Mucosa of gallbladder (tissue), 1 donor: ENCODE measurements at places on chromosomes 4 and X. TPM values are rescaled to one million over a fixed set of nuclear protein-coding genes. Genes with fewer than 3 reads are reported as not detected.

The ASMT gene
- total RNA-seq: not detected

The RAB33A gene
- total RNA-seq: 1.2 TPM

The PARM1 gene
- total RNA-seq: 92.3 TPM

The RASSF6 gene
- total RNA-seq: 20.1 TPM

The PCDH11X gene
- 0.06 TPM for total RNA-seq

The SOX3 gene
- total RNA-seq: not detected

The WNK3 gene
- total RNA-seq: 6.2 TPM

The C4orf50 gene
- total RNA-seq: 0.06 TPM

DNA sequence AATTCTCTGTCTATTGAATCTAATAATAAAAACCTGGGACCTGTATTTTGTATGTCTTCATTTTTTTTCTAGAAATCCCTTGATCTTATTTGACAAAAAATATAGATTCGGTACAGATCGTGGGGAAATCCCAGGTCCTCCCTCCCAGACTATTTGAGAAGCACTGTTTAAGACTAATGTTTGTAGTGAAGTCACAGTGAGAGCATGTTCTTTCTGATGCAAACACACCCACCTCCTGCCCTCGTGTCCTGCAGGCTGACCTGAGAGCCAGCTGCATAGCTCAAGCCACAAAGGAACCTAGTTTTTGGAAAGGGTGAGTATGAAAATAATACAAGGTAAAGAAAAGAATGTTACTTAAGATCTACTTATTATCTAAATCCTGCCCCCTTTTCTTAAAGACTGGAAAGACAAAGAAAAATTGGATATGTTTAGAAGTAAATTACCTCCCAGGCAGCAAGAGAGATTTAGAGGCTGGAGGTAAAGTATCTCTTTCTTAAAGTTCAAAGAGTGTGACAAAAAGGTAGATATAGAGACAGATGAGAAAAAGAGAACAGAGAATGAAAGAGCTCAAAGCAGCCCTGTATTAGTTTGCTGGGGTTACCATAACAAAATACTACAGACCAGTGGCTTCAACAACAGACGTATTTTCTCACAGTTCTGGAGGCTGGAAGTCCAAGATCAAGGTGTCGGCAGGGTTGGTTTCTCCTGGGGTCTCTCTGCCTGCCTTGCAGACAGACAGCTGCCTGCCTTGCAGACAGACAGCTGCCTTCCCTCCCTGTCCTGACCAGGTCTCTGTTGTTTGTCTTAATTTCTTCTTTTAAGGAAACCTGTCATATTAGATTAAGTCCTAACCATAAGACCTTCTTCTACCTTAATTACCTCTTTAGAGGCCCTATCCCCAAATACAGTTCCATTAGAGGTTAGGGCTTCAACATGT is 20.4 kb upstream of the DCTD start:
- no peak for DNase-seq

GRCh38 chrX:21440911-21441310 is 66.7 kb downstream of the CNKSR2 start:
- no peak for DNase-seq

DNA sequence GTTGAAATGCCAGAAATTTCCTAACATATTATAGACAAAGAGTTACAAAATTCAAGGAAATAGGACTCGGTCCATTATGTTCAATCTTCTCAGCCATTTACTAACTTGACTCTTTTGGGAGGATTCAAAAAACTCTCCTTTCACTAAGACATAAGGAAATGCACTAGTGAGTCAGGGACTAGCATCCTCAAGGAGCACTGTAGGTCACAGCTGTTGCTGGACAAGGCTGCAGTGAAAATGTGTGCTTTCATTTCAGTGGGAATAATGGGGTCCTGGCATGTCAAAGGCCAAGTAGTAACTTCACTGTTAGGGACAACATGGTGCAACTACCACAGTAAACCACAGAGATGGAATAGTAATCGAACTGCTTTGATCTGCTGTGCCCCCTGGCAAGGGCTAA is 56.9 kb upstream of the ABCG2 start:
- DNase-seq: no peak

DNA sequence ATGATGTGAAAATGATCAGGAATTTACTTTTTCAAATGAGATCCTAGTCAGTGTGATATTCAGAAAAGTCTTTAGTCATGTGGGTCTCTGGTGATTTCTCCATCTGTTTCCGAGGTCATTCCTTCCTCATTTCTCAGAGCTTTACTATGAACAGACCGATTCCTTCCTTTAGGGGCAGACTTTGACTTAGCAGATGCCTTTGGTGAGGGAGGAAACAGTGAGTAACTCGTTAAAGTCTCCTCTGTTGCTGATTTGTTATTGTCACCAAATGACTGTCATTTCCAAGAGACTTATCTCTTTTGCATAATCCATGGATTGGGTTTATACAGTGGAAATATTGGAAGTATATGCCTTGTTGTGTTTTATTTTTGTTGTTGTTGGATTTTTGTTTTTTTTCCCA is 76.2 kb upstream of the CD99 start:
- no peak for DNase-seq

DNA sequence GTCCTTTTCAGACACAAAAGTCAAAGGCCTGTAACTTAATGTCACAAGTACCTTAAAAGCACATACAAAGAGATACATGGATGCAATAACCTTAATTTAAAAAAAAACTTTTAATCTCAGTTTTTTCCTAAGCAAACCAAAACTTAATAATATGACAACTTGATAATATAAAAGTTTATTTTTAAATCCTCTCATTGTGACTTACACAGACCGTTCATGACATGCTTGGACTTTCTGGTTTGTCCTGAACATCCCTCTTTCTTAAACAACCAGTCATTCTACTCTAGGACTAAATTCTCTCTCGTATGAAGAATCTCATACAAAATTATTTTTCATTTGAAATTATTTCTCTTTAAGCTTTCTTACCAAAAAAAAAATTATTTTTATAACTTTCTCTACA is 43.1 kb upstream of the CYP2U1 start:
- no peak for DNase-seq

DNA sequence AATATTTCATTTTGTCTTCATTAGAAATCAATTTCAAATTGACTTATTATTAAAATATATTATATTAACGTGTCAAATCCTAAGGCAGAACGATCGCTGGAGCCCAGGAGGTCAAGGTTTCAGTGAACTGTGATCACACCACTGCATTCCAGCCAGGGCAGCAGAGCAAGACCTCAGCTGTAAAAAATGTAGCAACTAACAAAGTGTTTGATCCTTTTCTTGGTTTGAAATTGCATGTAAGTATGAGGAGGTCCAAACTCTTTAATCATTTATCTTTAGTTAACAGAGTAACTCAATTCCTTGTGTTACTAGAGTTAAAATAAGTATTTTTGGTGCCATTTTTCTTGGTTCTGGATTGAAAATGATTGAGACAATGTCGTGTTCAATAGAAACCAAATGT is 1033.9 kb downstream of the NLGN4X start:
- DNase-seq: no peak
